ENCODE measurements at places on chromosomes 5 and 9. TPM values are rescaled to one million over a fixed set of nuclear protein-coding genes. Genes with fewer than 3 reads are reported as not detected.

CNTLN gene
- polyA plus RNA-seq = 7.4 TPM

KCNV2 gene
- polyA plus RNA-seq = 0.12 TPM

CDC20B gene
- 0.12 TPM for polyA plus RNA-seq

CARTPT gene
- not detected for polyA plus RNA-seq

DNA sequence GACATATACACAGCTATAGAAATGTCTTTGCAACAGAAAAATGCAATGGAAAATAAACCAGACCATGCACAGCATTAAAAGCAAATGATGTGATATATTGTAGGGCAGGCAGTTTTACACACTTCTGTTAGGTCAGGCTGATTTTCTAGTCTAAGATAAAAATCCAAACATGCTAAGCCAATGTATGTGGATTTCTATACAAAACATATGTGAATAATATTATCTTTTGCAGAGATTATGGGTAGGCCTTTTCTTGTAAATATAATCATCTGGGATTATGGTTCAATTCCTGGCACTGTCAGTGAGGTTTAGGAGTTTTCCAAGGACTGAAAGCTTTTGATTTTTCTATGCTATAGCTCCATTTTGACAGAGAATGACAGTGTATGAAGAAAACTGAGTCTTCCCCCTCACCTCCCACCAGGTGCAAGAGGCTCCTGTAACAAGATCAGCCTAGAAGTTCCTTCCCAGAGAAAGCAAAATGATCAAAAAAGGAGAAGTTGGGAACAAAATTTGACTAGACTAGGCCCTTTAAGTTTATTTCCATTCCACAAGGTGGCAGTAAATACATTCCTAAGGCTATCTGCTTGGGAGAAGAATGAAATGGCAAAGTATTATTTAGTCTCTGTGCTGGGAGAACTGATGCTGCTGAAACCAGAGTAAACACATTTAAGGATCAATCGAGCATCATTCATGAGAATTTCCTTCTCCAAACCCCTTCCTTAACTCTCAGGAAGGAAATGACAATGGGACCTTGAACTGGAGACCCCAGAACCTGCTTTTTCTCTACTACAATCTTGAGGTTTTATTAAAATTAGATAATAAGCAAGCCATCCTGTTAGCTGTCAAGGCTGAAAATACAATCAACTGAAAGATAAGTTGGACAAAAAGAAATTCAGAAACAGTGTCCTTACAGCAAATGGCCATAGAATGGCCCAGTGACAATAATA, 133.0 kb upstream of the TUT7 start:
- peak; percentile 75 for DNase-seq

DNA sequence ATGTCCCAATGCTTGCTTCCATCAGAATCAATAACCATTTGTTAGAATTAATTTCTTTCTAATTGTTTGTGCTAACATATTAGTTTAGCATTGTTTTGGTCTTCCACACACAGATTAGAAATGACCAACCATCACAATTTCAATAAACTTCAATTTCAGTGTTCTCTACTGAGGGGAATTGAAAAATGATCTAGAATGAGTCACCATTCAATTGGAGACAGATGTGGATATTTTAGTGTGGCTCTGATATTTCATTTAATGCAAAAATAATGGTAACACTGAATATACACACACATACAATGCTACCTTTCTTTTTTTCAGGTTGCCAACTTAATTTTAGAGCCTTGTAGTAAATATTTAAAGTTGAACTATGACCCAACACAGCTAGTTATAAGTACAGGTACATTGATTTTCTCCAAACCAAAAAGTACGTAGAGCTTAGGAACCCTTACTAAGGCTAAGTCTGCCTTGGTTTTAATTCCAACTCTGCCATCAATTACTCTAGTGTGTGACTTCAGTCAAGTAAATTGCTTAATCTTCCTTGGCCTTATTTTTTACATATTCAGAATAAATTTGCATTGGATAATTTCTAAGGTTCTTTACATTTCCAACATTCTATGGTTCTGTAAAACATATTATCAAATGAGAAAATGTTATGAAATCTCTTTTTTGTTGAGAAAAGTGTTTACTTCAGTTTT, 143.9 kb downstream of the DMRTA1 start:
- DNase-seq = no peak

DNA sequence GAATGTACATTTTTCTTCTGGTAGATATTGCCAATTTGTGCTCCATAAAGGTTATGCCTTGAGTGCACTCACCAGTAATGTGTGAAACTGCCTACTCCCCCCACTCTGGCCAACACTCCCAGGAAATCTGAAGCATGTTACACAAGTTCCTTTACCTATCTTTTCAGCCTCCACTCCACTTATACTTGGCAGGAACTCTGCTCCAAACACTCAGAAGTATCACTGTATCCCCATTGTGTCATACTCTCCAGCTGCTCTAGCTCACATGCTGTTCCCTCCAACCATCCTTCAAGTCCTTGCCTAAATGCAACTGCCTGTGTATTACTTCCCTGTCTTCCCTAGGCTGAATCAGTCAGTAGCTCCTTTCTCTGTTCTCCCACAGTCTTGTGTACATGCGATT, 28.3 kb downstream of the POU4F3 start:
- DNase-seq = no peak

DNA sequence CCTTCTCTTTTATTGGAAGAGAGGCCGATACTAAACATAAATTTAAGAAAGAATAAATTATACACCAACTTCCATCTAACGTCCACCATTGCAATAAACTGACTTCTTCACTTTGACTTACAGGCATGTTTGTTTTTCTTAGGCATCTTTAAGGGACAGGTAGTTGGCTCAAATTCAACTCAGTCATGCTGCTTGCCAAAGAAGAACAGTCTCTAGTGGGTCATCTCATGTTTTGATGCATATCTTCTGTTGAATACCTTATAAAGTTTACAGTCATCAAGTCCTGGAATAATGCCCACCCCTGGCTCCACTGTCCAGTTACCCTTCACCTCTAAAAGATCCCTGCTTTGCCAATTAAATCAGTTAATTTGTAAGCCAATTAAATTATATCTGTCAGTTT, 328.2 kb upstream of the GRAMD2B start:
- no peak for DNase-seq

DNA sequence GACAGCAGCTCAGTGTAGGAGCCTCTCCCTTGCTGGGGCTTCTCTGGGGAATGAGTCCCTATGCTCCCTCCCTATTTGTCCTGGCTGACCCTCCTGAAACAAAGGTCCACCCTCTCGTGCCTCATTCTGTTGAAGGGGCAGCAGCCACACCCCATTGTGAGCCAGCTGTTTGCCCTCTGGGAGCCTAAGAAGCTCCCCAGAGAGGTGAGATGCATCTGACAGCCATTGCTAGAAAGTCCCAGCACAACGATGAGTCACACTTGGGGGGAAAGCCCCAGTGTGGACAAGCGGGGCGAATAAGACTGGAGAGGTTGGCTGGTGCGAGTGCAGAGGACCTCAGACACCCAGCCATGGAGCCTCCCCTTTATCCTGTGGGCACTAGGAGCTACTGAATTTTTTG, 101.4 kb downstream of the PPARGC1B start:
- no peak for DNase-seq

DNA sequence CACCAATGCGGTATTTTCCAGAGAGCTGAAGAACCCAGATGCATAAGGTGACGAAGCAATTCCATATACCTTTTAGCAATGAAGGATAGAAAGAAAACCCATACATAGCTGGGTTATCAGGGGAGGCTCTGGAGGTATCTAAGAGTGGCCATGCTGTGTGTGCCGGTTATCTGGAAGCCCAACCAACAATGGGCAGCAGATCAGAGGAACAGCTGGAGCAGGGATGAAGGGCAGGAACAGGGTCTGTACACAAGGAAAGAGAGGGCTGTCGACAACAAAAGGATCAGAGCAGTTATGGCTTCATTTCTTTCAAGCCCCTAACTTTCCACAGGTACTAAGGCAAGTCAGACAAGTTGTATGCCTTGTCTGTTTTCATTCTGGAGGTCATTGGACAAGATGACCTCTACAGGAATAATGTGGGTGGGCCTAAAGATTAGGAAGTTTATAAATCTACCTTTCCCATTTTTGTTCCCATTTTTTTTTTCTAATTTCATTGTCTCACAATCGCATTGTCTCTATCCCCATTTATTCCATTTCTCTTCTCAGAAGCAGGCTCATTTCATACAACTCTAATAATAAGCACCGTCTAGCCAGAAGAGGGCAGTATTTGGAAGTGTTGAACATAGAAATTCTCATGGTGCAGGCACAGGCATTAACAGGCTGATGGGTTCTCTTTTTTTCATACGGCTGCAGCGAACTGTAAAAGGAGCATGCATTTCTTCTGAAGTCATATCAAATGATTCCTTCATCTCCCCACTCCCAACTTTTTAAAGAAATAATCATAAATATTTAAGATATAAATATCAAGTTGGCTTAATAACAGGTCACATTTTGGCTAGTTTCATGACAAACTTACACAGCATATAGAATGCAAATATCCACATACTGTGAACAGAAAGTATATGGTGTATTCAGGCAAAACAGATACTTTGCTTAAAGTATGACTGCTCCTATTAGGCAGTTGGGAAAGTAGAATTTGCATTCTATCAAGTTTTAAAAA, 63.5 kb downstream of the ZNF474 start:
- peak; percentile 78 for DNase-seq
